Stimulated activated CD8-positive, alpha-beta memory T cell treated with anti-CD3 and anti-CD28 coated beads, Interleukin-7, amount 100 ng/mL, for 1 hour (primary cell): ENCODE measurements at places on chromosomes 4 and X.

- DNase-seq: no peak
These were observed 18.4 kb upstream of the ZNF41 start for GRCh38 chrX:47501226-47502074.

DNA sequence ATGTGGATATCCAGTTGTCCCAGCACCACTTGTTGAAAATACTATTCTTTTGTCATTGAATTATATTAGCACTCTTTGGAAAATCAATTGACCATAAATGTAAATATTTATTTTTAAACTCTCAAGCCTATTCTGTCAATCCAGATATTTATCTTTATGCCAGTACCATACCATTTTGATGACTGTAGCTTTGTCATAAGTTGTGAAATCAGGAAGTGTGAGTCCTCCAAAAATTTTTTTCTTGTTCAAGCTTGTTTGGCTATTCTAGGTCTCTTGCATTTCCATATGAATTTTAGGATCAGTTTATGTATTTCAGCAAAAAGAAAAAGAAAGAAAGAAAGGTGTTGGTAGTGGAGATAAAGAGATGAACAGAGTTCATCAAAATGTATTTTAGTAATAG lies 8.2 kb upstream of the SMPX start:
- DNase-seq: no peak

GRCh38 chr4:1331591-1332353 lies 15.2 kb upstream of the UVSSA start:
- no peak for DNase-seq

DNA sequence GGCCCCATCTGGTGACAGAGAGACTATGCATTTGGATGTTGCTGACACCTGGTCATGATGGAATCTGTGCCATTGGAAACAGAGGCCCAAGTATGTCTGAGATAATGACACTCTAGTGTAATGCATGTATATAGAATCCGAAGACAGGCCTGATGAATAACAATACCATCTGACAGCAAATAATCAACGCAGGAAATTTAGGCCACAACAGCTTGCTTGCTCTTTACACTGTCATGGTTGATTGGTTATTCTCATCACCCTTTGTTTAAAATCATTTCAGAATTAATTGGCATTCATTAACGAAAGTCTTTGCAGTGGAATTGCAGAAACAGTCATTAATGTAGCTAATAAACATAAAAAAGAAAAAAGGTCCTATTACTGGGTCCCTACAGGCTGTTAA lies 194.8 kb downstream of the AFF2 start:
- DNase-seq: no peak

- no peak for DNase-seq
These were observed 260.8 kb upstream of the VCX start for GRCh38 chrX:7582191-7582590.

- DNase-seq: no peak
These were observed 132.6 kb downstream of the PWWP3B start for GRCh38 chrX:106300656-106301055.

GRCh38 chr4:5526080-5526846 lies 182.1 kb downstream of the EVC2 start:
- no peak for DNase-seq

- DNase-seq: no peak
These were observed 14.0 kb upstream of the ZCCHC18 start for GRCh38 chrX:104098151-104098808.

GRCh38 chrX:38839944-38840343 lies 38.7 kb downstream of the MID1IP1 start:
- no peak for DNase-seq

GRCh38 chr4:156975686-156976085 lies 4.1 kb upstream of the PDGFC start:
- DNase-seq: no peak

DNA sequence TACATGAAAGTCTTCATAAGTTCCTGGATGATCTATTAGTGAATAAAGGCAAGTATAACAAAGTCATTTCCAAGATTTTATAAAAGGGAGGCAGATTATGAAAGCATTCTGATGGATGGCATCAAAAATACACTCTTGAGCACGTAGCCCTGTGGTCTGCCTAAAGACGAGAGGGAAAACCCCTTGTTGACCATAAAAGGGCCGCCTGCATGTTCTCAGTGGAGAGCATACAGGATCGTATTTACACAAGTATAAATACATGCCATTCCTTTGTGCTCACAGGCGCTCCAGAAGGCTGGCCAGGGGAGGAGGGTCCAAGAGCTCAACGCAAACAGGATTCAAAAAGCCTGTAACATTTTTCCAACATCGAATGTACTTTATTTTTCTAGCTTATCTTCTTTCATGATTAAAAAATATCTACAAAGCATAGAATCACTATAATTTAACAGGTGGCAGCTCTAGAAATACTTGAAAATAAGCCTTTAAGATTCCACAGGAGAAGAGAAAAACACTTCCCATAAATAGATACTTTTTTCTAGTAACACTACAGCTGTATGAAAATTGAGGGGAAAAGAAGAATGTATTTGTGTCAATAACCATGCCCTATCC lies 29.6 kb downstream of the PDGFC start:
- DNase-seq: no peak

DNA sequence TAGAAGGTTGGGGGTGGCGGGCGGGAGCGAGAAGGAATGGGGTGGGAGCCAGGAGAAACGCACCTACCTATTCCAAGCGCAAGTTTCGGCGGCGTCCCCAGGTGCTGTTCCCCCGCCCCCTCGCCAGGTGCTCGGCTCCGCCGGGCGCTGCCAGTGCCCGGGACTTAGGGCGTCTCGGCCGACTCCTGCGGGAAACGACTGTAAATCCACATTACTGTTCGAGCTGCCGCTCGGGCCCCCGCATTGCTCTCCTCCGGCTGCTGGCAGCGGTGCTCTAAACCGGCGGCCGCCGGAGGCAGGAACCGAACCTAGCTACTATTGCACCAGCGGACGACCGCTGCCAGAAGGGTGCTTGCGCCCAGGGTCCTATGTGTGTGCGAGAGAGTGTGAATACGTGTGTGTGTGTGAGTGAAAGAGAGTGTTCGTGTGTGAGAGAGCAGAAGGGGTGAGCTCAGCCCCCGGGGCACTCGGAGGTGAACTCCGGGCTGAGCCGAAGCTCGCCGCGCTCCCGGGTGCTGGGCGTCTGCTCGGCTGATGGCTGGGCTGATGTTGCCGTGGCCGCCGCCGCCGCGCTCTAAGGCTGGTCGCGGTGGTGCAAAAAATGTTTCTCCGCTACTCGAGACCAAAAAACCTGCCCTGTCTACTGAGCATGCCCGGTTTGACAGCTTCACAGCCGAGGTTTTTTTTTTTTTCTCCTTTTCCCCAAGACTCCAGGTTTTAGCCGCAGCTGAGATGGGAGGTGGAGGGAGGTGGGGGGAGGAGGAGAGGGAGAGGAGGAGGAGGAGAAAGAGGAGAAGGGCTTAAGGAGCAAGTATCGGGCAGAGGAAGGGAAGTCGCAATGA lies 115.7 kb upstream of the TEX13C start:
- DNase-seq: no peak

- DNase-seq: no peak
These were observed 5.0 kb downstream of the CCNQ start for GRCh38 chrX:153593811-153594500.
